Bronchial epithelial cell (primary cell): ENCODE measurements at places on chromosomes 1 and 21. TPM values are rescaled to one million over a fixed set of nuclear protein-coding genes. Genes with fewer than 3 reads are reported as not detected.

WNT4 gene
- total RNA-seq: 1.1 and 22.1 TPM in 2 replicates

C1QB gene
- total RNA-seq: not detected in 2 replicates

LCE3E gene
- not detected in 2 replicates for total RNA-seq

ICOSLG gene
- 0.26 and 1.5 TPM in 2 replicates for total RNA-seq

OR2T10 gene
- 0.13 TPM in 1 of 2 replicates, not detected in the other for total RNA-seq

DISP3 gene
- total RNA-seq: not detected in 2 replicates

ADAMTS5 gene
- 0.26 TPM in 1 of 2 replicates, not detected in the other for total RNA-seq

LAPTM5 gene
- under 0.01 TPM in 2 replicates for total RNA-seq

FAM3B gene
- total RNA-seq: not detected in 2 replicates

OR2M3 gene
- total RNA-seq: under 0.01 TPM in 1 of 2 replicates, not detected in the other

MMP23B gene
- 0.26 and 0.38 TPM in 2 replicates for total RNA-seq
